ENCODE measurements at places on chromosomes 16 and 17.
A peak's percentile ranks its signal among the peaks of the same experiment; 100 is the strongest.

DNA sequence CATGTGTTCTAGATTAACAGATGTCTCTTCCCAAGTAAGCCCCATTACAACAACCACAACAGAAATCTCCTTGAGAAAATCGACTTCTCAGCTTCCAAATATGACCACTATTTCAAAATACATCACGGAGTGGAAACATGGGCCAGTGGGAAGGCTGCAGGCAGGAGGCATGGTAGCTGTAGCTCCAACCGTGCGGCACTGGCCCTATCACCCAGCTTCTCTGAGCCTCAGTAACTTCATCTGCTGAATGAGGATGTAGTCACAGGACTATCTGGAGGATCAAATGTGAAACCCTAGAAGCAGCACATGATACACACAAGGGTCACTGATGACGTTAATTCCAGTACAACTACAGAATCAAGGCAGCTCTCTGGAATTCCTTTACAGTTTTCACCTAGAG, 112.2 kb downstream of the VPS53 start:
- no peak for DNase-seq

GRCh38 chr16:77328274-77328673, 106.6 kb downstream of the ADAMTS18 start:
- DNase-seq: no peak

- no peak for DNase-seq
Measured at GRCh38 chr16:47858333-47858982, 297.3 kb downstream of the ABCC12 start.

DNA sequence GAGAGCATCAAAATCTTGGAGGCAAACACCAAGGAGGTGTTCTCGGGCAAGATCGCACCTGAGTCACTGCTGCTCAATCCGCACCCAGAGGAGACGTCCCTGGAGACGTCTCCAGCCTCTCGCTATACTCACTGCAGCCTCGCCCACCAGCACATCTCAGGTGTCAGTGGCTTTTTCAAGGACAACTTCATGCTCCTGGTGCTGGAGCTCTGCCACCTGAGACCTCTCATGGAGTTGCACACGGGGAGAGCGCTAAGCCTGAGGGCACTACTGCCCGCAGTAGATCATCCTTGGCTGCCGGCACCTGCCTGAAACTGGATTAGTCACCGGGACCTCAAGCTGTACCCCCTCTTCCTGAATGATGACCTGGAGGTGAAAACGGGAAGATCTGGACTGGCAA, 2.6 kb upstream of the MBTPS1 start:
- no peak for DNase-seq

DNA sequence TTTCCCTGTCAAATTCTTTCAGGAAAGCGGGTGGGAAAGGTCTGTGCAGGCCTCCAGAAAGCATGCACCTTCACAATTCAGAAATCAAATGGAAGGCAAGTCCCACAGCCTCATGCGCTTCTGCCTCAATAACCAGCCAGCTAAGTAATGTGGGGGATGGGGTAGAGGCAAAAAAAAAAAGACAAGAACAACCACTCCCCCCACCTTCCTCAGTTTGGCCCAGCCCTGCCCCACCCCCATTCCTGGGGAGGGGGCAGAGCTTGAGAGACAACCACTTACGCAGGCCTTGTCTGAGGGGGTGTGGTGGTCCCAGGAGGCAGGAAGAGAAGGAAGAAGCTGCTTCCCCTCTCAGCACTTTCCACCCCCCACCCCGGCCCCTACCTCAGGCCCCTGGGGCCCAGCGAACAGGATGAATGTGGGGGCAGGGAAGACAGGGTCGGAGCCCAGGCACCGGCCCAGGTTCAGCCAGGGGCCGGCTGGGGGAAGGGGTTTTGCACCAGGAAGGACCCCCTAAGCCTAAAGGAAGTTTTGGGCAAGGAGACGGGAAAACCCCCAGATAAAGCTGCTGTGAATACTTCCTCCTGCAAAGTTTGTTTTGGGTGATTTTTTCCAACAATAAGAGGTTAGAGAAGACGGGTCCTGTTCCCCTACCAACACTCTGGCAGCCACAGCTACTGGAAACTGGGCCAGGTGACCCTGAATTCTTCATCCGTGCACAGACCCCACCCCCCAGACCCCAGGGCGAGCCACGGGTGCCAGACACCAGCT, 1.2 kb downstream of the JUP start:
- DNase-seq: no peak

DNA sequence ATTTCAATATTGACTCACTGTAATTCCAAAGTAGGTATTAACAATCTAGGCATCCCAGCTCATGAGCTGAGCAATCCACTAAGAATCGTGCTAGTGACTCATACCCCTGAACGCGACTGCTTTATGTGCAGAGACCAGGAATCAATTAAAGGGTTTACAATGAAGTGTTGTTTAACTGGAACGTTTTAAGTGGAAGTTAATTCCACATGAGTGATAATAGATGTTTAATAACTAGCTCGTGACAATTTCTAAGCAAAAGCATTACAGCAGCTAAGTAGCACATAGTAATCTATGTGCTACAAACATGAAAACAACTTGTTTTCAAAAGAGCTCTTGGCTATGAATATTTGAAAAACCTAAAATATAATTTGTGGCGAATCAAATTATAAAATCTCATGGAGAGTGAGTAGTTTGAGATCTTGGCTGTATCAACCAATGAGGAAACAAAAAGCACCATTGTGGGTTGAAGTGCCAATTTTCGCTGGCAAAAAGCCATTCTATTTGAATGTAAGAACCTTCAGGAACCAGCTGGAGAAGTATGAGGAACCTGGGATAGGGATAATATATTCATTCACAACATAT, 9.4 kb downstream of the GJC1 start:
- DNase-seq: no peak

DNA sequence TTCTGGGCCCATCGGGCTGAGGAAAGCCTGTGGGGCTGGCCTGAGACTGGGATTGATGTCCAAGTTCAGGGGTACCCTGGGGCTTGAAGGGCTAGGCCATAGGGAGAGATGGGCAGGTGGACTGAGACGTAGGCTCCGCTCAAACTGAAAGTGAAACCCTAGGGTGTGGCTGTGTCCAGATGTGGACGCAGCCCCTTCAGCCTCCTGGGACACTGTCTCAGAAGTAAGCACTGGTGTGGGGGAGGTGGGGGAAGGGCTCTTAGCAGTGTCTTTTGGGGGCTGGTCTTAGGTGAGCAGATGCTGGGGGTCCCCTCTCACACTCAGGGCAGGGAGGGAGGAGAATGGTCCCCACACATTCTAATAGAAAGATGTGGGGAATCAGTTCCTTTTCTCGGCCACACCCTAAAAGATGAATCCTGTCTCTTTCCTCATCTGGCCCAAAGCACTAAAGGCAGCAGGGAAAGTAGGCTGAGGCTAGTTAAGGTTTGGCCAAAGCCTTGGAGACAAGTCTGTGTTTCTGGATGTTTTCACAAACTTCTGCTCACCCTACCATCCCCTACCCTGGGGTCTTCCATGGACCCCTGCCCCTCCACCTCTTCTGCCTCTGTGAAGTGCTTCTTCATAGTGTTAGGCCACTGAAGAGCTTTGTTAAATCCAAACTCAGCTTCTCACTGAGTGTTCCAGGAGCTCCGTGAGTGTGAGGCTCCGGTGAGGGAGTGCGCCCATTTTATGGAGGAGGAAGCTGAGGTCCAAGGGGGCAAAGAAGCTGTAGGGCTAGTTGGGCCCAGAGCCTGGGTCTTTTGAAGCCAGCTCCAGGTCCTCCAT, 5.6 kb downstream of the FMNL1 start:
- DNase-seq: no peak

- DNase-seq: no peak
Measured at GRCh38 chr17:35906191-35906925, 24.2 kb downstream of the RDM1 start.

- DNase-seq: no peak
Measured at GRCh38 chr17:20028443-20028842, 19.3 kb downstream of the SPECC1 start.

- DNase-seq: no peak
Measured at GRCh38 chr16:6493555-6493954, 839.1 kb upstream of the RBFOX1 start.

GRCh38 chr16:13727943-13728342, 192.0 kb upstream of the ERCC4 start:
- DNase-seq: no peak

DNA sequence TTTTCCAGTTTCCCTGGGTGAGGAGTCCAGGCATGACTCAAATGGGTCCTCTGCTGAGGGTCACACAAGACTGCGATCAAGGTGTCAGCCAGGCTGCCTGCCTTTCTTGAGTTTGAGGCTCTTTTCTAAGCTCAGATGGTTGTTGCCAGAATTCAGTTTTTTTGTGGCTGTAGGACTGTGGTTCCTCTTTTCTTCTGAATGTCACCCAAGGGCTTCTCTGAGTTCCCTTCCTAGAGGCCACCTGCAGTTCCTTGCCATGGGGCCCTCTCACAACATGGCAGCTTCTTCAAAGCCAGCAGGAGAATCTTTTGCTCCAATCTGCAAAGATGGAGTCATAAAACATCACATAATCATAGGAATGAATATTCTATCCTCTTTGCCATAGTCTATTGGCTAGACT, 17.5 kb downstream of the LIMD2 start:
- DNase-seq: no peak

GRCh38 chr17:38428112-38428642, at the start of gene ARHGAP23:
ARHGAP23 (plus strand) TSS chr17:38428464; CDS start chr17:38428486, 22 bp downstream.
- no peak for DNase-seq

GRCh38 chr16:19136549-19137196, 22.9 kb downstream of the ITPRIPL2 start:
- no peak for DNase-seq

- DNase-seq: no peak
Measured at GRCh38 chr16:68902969-68903345, 59.6 kb downstream of the TANGO6 start.

GRCh38 chr17:72173499-72174116, 52.8 kb downstream of the SOX9 start:
- DNase-seq: peak; percentile 92

DNA sequence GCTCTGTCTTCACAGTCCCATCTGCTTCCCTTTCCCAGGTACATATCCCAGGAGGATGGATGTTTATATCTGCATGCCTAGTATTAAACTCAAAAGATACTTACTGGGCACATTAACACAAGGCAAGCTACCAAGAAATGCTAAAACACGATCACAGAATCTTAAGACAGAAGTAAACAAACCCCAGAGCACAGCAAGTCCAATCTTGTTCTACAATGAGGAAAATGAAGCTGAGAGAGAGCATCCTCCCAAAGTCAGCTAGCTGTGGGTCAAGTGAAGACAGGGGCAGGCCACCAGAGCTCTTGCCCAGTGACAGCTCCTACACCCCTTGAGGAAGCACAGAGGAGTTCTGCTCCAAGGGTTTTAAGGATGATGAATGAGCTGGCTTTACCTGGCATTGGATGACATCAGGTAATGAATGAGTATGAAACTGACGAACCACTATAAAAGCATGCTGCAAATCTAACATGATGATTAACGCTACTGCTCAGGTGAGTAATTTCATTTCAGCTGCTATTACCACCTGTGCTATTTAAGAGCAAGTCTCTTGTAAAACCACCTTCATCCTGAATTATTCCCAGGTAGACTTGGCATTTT, 20.3 kb downstream of the XPO6 start:
- DNase-seq: no peak

DNA sequence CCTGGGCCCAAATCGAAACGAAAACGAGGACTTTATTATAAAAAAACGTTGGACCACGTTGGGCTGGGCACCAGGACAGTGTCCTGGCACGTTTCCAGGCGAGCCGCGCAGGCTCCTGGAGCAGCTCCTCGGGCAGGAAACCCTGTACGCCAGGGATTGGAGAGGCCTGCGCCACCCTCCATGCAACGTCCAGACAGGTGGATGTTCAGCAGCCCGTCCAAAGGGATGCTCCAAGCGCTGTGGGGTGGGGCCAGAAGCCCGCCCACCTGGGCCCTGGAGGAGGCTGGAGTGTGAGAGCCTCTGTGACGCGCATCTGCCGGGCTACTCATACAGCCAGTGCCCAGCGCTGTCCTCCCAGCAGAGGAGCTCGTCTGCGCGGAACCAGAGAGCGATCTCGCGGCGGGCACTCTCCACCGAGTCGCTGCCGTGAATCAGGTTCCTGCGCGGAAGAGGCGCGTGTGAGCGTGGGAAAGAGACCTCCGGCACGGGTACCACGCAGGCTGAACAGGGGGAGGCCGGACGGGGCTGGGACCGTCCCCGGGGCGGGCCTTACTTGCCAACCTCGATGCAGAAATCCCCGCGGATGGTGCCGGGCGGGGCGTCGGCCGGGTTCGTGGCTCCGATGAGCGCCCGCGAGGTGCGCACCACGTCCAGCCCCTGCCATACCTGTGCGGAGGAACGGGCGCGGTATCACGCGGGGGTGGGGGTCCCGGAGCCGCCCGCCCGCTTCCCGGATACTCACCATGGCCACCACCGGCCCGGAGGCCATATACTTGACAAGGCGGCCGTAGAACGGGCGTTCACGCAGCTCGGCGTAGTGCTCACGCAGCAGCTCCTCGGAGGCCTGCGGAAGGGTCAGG, 785 bp downstream of the NME3 start:
- peak; percentile 61 for DNase-seq

- no peak for DNase-seq
Measured at GRCh38 chr17:33640629-33641028, 347.5 kb upstream of the ASIC2 start.

GRCh38 chr17:81940538-81941483, 3.7 kb upstream of the PYCR1 start:
- no peak for DNase-seq

- no peak for DNase-seq
Measured at GRCh38 chr17:3845291-3845620, 790 bp downstream of the NCBP3 start.

- DNase-seq: no peak
Measured at GRCh38 chr17:13030459-13031300, 12.9 kb upstream of the ELAC2 start.

DNA sequence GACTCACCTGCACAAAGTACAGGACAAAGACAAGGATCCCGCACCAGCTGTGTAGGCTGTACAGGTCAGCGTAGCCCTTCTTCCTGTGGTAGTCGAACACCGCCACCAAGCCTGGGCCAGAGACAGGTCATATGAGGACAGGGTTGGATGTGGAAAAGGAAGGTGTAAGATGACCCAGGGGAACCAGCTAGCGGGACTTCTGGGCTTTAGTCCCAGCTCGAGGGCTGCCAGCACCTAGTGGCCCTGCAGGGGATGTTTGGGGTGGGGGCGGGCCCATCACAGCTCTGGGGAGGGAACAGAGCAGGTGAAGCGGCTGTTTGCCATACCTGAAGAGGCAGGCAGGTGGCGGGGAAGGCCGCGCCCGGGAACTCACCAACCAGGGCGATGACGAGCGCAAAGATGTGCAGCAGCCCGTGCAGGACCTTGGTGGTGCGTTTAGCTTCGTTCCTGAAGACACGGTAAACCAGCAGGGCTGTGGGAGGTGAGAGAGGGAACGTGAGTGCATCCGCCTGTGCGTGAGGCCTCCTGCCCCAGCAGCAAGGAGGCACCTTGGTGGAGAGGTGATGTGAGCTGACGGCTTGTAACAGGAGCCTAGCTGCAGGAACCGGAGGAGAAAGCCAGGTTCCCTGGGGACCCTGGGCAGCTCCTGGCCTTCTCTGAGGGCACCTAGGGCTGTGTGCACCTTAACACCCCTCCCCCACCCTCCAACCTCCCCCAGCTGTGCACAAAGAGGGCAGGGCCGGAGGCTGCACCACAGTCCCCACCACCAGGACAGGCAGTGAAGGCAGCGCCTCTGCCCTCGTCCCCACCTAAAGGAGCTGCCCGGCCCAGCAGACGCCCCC, 10.2 kb downstream of the CYB561 start:
- peak; percentile 74 for DNase-seq
